HAP-1 (cell line): ENCODE measurements at places on chromosomes 12 and 14.

- DNase-seq: no peak
Observed at GRCh38 chr12:130987151-130987931, 33.6 kb downstream of the ADGRD1 start.

DNA sequence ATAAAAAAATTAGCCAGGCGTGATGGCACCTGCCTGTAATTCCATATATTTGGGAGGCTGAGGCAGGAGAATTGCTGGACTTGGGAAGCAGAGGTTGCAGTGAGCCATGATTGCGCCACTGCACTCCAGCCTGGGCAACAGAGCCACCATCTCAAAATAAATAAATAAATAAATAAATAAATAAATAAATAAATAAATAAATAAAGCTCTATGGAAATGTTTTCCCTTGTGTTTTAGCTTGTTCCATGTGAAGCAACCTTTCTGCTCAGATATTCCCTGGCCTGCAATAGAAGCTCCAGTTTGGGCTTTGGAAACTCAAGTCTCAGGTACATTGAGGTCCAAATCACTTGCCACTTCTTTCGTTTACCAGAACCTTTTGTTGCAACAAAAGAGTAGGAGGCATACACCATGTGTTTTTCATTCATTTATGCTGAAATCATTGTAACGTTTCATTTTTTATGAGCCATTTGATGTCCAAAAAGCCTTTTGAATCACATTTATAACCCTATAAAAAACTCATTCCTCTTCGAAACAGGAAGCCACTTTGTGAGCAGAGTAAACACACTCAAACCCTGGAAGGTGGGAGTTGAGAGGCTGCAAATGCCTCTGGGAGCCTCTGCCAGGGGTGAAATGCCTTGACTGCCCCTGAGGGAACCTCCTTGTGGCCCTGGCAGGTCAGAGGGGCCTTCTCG lies 376.6 kb upstream of the TBX3 start:
- no peak for DNase-seq

DNA sequence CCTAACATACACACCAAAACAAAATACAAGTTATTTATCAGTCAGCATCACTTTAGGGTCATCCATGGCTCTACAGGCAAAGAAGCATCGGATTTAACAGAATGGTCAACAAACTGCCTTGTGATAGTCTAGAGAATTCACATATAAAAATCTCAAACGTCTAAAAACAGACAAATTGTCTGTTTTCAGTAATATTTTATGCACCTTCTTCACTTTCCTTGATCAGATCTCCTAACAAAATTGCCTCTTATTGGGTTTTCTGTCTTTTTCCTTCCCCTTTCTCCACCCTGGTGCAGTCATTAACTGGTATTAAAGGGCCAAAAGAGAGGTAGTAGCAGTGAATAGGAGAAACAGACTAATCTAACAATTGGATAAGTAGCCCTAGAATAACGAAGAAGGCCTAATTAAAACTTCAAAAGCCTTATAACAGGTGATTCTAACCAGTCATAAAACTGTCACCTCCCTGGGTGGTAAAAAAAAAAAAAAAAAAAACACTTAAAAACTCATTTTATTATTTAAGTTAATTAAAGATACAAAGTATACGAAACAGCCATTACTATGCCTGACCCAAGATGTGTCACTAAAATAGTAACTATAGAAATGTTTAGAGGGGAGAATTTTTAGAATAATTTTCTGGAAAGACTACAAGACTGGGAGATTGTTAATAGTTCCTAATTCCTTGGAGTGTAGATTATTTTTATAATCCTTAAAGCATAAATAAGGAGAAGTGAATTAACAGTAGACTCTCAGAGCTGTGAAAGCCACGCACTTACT lies 1.5 kb downstream of the KIF21A start:
- DNase-seq: no peak

- DNase-seq: peak; percentile 22
Observed at GRCh38 chr12:87704374-87704773, 324.8 kb downstream of the C12orf50 start.

GRCh38 chr12:90970471-90970870 lies 15.5 kb upstream of the CCER1 start:
- no peak for DNase-seq

DNA sequence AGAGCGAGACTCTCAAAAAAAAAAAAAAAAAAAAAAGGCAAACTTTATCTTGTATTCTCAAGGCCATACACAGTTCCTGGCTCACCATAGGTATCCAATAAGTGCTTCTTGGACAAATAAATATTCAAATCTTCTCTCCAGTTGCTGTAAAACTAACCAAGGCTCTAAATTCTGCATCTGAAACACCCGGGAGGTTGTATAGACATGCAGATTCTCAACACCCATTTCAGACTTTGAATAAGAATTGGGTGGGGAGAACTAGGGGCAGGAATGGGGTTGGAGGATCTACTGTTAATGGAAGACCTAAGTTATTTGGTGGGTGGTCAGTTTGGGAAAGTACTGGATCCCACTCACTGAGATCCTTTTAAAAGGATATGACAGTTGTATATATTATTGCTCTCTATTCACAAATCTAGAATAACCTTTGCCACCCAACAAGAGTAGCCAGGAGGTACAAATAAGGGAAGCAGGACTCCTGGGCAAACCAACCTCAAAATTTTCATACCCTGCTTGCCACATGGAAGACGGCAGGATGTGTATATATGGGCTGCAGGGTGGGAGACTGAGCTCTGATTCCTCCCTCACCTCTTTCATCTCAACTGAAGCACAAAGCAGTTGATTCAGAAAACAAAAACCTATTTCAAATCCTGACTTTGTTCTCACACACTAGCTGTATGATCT lies 879 bp downstream of the GDF3 start:
- DNase-seq: peak; percentile 68

GRCh38 chr12:73277971-73278370 lies 1005.8 kb downstream of the TRHDE start:
- DNase-seq: no peak

GRCh38 chr12:60144395-60144794 lies 548.6 kb downstream of the SLC16A7 start:
- no peak for DNase-seq

DNA sequence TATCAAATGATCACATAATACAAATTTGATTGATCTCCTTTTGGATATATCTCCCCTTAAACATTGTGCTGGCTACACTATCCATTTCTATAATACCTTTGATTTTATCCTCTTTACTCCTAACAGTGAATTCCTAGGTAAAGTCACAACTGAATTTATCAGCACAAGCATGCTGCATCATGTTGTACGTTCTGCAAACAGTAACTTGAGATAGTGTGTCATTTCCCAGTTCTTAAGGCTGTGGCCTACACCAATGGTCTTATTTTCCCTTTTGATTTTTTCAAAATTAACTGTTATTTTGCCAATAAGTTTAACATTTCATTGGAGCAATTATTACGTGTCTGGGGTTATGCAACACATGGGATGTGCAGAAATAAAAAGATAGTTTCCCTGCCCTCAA lies 24.8 kb downstream of the PRKCH start:
- DNase-seq: no peak

DNA sequence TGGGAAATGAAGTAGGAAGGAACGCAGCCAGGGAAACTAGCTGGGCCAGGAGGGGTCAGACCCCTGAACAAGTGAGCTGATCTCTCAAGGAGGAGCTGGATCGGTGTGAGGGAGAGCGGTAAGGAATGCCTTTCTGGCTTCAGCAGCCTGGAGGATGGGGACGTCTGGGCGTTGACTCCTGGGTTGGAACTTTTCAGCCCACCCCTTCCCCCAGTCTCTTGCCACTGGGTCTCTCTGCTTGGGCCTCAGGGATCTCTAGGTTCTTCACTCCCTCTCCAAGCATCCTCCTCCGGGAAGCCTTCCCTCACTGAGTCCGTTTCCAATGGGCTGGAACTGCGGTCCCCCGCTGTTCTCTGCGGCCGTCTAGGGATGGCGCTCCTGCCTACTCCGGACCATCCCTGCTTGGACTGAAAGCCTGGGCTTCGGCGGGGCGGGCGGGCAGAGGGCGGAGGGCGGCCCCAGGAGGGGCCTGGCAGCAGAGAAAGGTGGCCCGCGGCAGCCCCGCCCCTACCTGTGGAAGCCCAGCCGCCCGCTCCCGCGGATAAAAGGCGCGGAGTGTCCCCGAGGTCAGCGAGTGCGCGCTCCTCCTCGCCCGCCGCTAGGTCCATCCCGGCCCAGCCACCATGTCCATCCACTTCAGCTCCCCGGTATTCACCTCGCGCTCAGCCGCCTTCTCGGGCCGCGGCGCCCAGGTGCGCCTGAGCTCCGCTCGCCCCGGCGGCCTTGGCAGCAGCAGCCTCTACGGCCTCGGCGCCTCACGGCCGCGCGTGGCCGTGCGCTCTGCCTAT lies at the start of gene KRT7:
TSS of gene KRT7 (plus strand) at position 570 of the 788 bp plus-strand sequence. CDS start at position 624, 54 bp downstream.
- no peak for DNase-seq

DNA sequence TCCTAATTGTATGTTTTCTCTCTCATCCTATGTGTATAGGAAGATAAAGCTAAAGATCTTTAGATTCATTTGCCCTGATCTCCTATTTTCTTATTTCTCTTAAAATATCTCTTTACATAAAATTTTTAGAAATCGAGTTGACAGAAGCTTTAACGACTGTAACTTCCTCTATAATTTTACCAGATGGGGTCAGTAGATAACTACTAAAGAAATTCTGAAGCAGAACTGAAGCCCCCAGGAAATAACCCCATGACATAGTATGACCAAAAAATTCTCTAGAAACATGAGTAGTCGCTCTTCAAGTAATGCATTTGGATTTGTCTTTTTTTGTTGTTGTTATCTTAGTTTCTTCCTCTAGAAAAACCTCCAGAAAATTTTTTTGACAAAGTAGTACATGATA lies 288.0 kb downstream of the ERC1 start:
- no peak for DNase-seq

GRCh38 chr14:79278798-79279644 lies 932.3 kb downstream of the DIO2 start:
- peak; percentile 76 for DNase-seq

- DNase-seq: peak; percentile 2
Observed at GRCh38 chr12:25427337-25428249, 125.5 kb downstream of the LMNTD1 start.

- DNase-seq: no peak
Observed at GRCh38 chr12:9732921-9733461, at the start of gene CLECL1. TSS of gene CLECL1 (minus strand) at chr12:9733097.

- DNase-seq: peak; percentile 66
Observed at GRCh38 chr12:10136637-10137205, 6.7 kb upstream of the CLEC7A start.

- no peak for DNase-seq
Observed at GRCh38 chr12:47111392-47111778, 31.6 kb upstream of the AMIGO2 start.

DNA sequence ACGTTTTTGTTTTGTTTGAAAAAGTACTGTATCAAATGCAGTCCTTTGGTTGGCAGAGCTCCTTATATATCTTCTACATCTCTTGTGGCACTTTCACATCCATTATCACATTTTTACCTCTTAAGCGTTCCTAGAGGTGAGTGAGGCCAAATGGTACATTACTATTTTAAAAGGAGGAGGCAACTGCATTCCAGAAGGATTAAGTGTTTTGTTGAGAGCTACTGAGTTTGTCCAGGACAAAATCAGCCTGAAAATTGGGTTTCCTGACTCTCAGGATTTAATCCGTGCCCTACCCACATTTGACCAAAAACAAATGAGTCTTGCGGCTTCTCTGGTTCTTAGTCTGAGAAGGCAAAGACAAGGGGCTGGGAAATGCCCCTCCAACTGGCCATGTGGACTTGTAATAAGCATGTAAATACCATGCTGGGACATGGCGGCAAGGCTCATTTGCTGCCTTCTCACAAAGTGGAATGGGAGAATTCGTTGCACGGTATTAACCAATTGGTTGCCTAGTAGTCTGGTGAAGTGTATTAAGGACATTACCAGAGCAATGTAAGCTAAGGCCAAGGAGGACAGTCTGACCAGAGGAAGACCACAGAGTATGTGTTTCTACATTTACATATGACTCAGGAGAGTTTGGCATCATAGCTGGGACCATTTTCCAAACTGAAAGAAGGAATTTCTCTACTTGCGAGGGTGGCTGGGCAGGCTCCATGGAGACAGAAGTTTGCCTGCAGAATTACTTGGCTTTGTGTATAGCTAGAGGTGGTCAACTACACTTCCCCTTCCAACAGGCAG lies 175.8 kb upstream of the PLXNC1 start:
- DNase-seq: no peak

GRCh38 chr12:99915251-99916082 lies 69.3 kb downstream of the ANKS1B start:
- no peak for DNase-seq

GRCh38 chr12:77486872-77487271 lies 343.8 kb upstream of the NAV3 start:
- DNase-seq: no peak

- no peak for DNase-seq
Observed at GRCh38 chr12:132772606-132773005, 11.0 kb upstream of the ANKLE2 start.

DNA sequence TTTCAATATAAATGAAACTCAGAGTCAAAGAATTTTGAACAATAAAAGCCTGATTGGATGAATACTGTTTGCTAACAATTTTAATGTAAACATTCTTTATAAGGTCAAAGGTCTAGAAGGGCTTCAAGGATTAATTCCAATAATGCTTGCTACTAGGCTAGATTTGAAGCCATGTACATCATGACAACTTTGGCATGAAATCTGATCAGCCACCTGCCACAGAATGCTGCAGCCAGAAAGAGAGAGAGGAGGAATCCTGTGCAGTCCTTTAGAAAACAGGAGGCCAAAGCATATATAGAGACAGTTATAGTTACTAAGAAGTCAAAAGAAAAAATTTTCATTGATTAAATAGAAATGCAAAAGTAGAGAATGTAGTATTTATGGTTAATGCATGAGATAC lies 47.1 kb downstream of the ABCD2 start:
- no peak for DNase-seq

GRCh38 chr14:68486033-68486732 lies 306.7 kb downstream of the ZFP36L1 start:
- DNase-seq: no peak

- no peak for DNase-seq
Observed at GRCh38 chr12:14601692-14602478, 34.2 kb upstream of the PLBD1 start.

DNA sequence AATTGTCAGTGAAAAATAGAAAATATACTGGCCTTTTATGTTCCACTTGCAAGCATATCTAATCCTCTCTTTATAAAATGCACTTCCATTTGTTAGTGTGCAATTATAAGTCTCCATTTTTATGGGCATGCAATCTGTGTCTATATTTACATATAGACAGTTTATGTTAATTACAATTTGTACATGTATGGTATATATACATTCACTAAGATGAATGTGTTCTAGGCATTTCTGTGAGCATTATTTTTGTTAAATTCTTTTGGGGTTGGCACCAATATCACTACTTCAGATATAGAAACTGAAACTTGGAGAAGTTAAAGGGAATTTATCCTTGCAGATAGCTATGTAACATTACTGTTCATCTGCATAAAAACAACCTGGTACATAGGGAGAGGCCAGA lies 470.8 kb upstream of the LMO3 start:
- DNase-seq: peak; percentile 39

DNA sequence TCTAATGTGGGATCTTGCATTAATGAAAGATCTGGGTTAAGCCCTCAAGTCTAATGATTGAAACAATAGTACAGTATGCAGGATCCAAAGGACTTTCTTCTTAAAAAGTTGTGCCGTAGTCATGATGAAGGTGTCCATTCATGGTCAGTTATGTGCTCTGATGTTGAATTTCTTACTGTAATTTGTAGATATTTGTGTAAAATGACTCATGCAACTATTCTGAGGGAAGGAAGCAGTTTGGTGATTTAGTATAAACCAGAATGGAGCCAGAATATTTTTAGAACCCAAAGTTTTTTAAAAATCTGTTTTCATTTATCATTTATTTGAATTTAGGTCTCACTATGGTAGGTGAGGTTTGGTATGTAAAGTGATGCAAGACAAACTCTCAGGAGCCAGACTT lies 151.2 kb downstream of the AKAP6 start:
- no peak for DNase-seq
